MCF 10A (cell line): ENCODE measurements at places on chromosomes 12 and 14. TPM values are rescaled to one million over a fixed set of nuclear protein-coding genes. Genes with fewer than 3 reads are reported as not detected.

Gene GNB3
- 0.47 TPM in 1 of 2 replicates, not detected in the other for total RNA-seq

Gene KCNMB4
- total RNA-seq: not detected in 2 replicates

Gene TAS2R46
- total RNA-seq: 0.69 and 1.1 TPM in 2 replicates

Gene AKAP5
- total RNA-seq: 0.14 and 0.22 TPM in 2 replicates

Gene PRIMA1
- 0.07 TPM in 1 of 2 replicates, not detected in the other for total RNA-seq

Gene KITLG
- 3.9 and 4.8 TPM in 2 replicates for total RNA-seq

Gene OR11H7
- not detected in 2 replicates for total RNA-seq

Gene CEBPE
- total RNA-seq: not detected in 2 replicates

Gene LRRC9
- total RNA-seq: not detected in 2 replicates

Gene ANO2
- not detected in 2 replicates for total RNA-seq

Gene RIPK3
- total RNA-seq: not detected in 2 replicates

Gene LRIG3
- 26.5 and 41.5 TPM in 2 replicates for total RNA-seq

Gene CAMKK2
- 31.9 and 36.3 TPM in 2 replicates for total RNA-seq

Gene ANKS1B
- 17.7 and 18.8 TPM in 2 replicates for total RNA-seq

Gene KRT77
- total RNA-seq: not detected in 2 replicates

Gene ASB2
- total RNA-seq: not detected in 2 replicates

Gene PRORP
- 27.9 and 30.5 TPM in 2 replicates for total RNA-seq

Gene AQP6
- total RNA-seq: not detected in 2 replicates

Gene CMA1
- not detected in 2 replicates for total RNA-seq

Gene CD27
- not detected in 2 replicates for total RNA-seq

Gene OR6J1
- total RNA-seq: not detected in 2 replicates

Gene KRT4
- total RNA-seq: not detected in 2 replicates

Gene TAS2R10
- total RNA-seq: 0.91 and 2.1 TPM in 2 replicates

Gene EML5
- 0.37 and 0.54 TPM in 2 replicates for total RNA-seq

Gene GDF3
- not detected in 2 replicates for total RNA-seq

Gene SERPINA3
- total RNA-seq: 44.5 and 54.5 TPM in 2 replicates

Gene PAWR
- total RNA-seq: 248 and 330 TPM in 2 replicates

Gene CD9
- 31.1 and 40.7 TPM in 2 replicates for total RNA-seq

Gene AP5M1
- total RNA-seq: 31.7 and 32.6 TPM in 2 replicates

Gene ZNF641
- 10.0 and 12.0 TPM in 2 replicates for total RNA-seq

Gene TMEM132C
- not detected in 2 replicates for total RNA-seq

Gene ATXN3
- total RNA-seq: 24.9 and 31.6 TPM in 2 replicates

Gene SLC17A8
- total RNA-seq: not detected in 2 replicates

Gene SSTR1
- total RNA-seq: 0.29 and 0.33 TPM in 2 replicates

Gene PLEKHD1
- total RNA-seq: 0.05 TPM in 1 of 2 replicates, not detected in the other

Gene EFS
- total RNA-seq: not detected in 2 replicates

Gene SLC2A13
- 1.7 and 2.0 TPM in 2 replicates for total RNA-seq

Gene PRKD1
- total RNA-seq: 7.9 and 8.8 TPM in 2 replicates

Gene ANKRD33
- total RNA-seq: not detected in 2 replicates

Gene TAS2R9
- not detected in 2 replicates for total RNA-seq

Gene GPD1
- total RNA-seq: 0.37 and 0.74 TPM in 2 replicates

Gene GARIN6
- total RNA-seq: not detected in 2 replicates

Gene WNT5B
- 0.21 and 0.44 TPM in 2 replicates for total RNA-seq

Gene ADAM21
- 0.37 and 0.59 TPM in 2 replicates for total RNA-seq

Gene BICDL1
- 18.4 and 20.7 TPM in 2 replicates for total RNA-seq
